Cardiac muscle cell (in vitro differentiated cells and primary cell): ENCODE measurements at places on chromosomes 4 and X.

DNA sequence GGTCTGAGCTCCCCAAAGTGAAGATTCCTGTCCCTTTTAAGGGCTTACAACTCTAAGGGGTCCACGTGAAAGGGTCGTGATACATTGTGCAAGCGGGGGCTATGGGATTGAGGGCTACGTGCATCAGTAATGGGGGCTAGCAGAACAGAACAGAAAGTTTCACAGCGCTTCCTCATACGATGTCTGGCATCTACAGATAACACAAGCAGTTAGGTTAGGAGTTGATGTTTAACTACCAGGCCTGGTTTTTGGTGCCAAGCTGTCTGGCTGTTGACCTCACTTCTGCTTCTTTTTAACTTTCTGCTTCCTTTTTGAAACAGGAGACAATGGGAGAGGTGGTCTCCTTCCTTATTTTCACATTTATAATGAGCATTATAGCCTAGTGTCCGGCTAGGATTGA lies 368.6 kb upstream of the CXorf51A start:
- DNase-seq: no peak

DNA sequence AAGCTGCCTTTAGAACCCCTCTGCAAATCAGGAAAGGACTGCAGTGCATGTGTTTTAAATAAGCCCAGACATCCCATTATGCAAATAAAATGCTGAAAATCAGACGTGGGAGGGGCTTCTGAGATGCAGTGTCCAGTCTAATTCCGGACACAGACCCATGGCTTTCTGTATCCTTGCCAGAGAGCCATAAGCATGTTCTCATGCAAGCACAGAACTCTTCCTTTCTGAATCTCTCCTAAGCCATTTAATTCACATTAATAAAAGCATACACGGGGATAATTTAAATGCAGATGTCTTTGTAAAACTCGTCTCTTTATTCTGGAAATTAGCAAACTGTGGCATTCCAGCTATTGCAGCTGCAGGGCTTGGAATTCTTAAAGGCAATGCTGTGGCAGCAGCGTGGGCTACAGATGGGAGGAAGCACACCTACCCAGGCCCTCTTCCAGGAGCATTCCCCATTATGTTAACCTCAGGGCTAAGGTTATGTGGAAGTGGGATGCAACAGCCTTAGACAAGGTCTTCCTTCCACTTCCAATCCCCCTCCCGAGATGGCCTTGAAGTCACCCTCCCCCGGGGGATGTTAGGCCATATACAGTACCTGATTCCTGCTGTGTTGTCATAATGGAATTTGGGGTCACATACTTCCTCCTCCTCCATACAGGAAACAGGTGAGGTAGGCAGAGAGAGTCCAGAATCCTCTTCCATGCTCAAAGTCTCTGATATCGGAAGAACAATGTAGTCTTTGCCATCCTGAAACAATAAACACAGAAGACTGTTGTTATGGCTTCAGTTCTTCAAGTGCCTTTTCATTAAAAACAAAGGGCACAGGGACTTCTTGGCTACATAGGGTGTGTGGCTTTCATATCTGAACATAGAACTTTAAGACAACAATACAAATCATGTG lies 38.1 kb downstream of the KDR start:
- no peak for DNase-seq

DNA sequence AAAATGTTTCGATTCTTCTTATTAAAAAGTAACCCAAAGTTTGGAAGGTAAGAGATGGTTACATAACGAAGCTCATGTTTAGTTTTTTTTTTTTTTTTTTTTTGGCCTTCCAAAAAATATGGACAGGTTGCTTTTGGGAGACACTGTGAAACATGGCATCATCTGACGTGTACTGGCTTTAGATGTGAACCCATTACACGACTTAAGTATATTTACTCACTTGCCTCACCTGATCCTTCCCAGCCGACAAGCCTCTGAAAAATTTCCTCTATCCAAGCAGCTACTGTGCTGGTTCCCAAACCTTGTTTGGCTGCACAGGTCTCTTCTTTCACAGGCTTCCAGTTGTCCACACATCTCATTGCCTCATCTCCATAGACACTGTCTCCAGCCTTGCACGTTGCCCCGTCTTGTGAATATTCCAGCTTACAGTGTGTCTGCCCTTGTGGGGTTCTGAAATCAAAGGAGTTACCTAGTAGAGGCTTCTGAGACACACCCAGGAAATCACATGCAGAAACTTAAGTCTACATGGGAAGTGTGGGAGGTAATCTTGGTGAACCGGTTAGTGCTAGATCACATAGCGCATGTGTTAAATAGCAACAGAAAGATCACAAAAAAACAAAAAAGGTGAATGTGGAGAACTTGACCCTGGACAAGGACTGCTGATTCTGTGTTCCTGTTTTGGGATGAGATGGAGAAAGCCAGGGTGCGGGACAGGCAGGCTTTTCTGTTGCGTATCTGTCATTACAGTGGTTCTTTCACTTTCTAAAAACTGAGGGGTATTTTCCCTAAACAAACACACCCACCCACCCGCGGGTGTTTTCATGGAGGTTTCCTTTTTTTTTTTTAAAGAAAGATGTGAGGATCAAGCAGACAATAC lies 328.6 kb downstream of the ARHGAP10 start:
- DNase-seq: no peak

GRCh38 chrX:9064694-9065093 lies 30.8 kb upstream of the FAM9B start:
- DNase-seq: no peak

DNA sequence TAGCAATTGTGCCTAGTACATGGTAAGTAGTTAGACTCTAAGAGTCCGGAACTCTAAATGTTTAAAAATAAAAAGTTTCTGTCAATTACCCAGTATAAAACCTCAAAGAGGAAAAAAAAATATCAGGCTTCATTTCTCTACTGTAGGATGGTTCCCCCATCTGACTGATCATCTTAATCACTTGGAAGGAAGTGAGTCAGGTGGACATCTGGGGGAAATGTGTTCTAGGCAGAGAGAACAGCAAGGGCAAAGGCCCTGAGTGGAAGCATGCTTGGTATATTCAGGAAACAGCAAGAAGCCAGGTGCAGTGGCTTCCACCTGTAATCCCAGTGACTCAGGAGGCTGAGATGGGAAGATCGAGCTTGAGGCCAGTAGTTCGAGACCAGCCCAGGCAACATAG lies 2.9 kb upstream of the EIF1AX start:
- DNase-seq: peak; percentile 8

- no peak for DNase-seq
These were observed 205.0 kb downstream of the CAMK2D start for GRCh38 chr4:113556382-113557134.

DNA sequence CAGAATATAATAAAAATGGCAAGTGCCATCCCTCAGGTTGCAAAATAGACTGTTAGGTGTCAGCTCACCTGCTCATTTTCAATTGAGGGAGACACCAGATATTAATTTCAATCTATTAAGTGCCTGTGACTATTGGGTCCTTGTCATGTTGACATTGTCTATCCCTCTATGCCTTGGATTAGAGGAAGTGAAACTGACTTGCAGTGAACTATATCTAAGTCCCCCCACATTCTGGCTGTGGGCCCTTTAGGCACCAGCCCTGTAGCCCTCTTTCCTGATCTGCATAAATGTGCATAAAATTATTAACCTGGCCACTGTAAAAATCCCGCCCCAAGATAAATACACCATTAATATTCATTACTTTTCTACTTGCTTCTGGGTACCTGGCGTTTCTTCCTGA lies 293.0 kb upstream of the CLNK start:
- no peak for DNase-seq

DNA sequence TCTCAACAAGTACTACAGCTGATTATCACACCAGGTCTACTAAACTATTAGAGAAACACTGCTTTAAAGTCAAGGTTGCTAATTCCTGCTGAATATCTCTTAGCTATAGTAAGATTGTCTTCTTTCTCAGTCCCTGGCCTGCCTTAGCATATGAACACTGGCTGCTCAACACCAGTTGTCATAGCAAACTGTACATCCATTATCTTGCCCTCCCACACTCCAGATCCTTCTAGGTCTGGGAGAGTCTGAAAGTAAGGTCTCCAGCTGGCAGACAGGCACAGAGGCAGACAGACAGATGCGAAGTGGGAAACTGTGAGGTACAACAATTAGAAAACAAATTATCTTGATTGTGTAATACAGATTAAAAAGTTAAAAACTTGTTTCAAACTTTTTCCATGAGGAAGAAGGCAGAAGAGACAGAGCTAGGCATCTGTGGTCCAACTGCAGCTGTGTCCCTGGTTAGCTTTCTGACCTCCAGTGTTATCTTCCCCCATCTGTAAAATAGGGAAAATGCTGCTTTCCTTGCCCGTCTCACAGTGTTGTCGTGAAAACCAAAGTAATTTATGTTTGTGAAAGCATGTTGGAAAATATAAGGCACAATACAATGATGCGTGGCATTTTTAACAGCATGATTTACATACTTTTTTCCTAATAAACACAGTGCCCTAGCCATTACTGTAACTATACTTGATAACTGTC lies 133.8 kb downstream of the KLHL13 start:
- no peak for DNase-seq

- no peak for DNase-seq
These were observed 101.3 kb upstream of the EGFL6 start for GRCh38 chrX:13468096-13468495.

- no peak for DNase-seq
These were observed 60.1 kb upstream of the ADRA2C start for GRCh38 chr4:3706111-3706511.
